ENCODE measurements at places on chromosomes 16 and 17.

DNA sequence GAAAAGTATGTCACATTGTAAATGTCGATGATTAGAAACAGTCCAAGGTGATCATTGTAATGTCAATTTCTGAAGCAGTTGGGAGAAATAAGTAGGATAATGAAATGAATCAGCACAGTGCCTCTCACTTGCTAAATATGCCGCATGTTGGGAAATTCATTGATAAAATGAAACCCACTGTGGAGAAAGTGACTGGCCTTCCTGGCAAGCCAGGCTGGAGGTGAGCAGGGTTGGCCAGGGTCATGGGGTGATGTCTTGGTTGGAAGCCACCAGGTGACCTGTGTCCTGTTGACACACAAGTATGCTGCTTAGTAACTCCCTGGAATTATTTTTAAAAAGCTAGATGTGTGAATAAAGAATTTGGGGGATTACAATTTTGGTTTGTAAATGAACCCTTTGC lies 14.9 kb upstream of the WNT9B start:
- DNase-seq: no peak

- DNase-seq: peak; percentile 74
These were observed 10.7 kb downstream of the SGSM2 start for GRCh38 chr17:2347805-2348685.

DNA sequence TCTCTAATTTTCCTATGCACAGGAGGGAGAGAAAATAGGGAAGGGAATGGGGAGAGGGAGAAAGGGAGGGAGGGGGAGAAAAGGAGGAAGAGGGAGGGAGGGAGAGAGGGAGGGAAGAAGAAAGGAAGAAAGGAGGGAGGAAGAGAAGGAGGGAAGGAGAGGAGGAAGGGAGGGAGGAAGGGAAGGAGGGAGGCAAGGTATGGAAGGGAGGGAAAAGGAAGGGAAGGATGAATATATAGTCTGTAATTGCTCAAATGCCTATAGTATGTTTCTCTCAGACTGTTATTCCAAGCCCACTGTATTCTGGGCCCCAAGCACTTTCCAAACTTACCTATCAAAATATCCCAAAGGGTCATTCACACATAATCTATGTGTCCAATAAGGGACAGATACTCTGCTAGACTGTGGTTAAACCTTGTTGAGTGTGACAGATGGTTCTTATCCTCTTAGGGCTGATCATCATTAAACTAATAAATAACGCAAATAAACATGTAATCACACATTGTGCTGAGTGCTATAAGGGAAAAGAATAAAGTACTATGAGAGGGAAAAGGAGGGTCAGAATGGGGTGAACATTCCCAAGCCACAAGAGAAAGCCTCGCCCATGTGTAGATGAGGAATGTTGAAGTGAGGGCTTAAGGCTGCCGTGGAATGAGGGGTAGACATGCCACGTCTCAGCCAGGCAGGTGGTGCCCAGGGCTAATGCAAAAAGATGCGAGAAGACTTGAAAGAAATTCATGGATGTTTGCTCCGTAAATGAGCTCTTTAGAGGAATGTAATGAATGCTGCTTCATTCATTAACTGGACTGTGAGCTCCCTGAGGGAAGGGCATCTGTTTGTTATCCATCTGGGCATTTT lies 30.6 kb downstream of the ASIC2 start:
- DNase-seq: no peak

DNA sequence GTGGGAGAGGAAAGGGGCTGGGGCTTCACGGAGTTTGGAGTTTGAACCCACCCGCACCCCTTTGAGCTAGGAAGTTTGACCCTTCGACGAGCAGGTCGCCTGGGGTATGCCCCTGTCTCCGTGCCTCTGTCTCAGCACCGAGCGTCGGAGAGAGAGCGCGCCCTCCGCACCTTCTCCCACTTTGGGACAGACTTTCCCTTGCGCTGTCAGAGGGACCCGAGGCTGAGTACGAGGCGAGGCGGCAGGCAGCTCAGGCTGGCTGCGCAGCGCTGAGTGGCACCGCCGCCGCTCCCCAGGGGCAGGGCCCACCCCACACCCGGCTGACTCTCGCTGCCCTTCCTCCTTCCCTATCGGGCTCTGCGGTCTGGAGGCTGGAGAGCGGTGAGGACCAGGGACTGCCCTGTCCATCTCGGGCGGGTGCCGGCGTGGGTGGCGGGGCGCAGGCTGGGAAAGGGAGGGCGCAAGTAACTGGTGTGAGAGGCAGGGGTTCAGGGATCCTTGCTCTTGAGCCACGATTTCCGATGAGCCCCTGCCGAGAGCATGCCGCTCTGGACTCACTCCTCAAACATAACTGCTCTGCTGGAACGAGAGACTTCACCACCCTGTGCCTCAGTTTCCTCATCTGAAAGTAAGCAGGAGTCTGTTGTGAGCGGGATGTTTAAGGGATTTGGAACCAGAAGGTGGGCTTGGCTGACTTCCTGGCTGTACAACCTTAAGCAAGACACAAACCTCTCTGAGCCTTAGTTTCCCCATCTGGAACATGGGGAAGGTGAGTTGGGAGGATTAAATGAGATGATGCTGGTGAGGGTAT lies 981 bp downstream of the BEAN1 start:
- no peak for DNase-seq

GRCh38 chr17:43412166-43412565 lies 13.4 kb downstream of the ARL4D start:
- no peak for DNase-seq
